ENCODE measurements at places on chromosomes 7 and 10. TPM values are rescaled to one million over a fixed set of nuclear protein-coding genes. Genes with fewer than 3 reads are reported as not detected.

Gene TWNK
- 25.1 TPM for total RNA-seq

Gene PTF1A
- not detected for total RNA-seq

Gene CYP26A1
- 0.65 TPM for total RNA-seq

Gene HOXA6
- total RNA-seq, result not detected

Gene ERVW-1
- total RNA-seq, result not detected

Gene FFAR4
- total RNA-seq, result not detected

Gene HECW1
- total RNA-seq, result 36.2 TPM

Gene LHFPL3
- not detected for total RNA-seq

Gene PRSS1
- total RNA-seq, result not detected

Gene RSPH10B
- total RNA-seq, result not detected

Gene COG5
- total RNA-seq, result 28.1 TPM

Measured in A172 (cell line).